ENCODE measurements at places on chromosomes 13 and 19. TPM values are rescaled to one million over a fixed set of nuclear protein-coding genes. Genes with fewer than 3 reads are reported as not detected.

GRCh38 chr13:111852725-111853518, 214.0 kb upstream of the SOX1 start:
- DNase-seq = peak; percentile 63

The SBK2 gene
- total RNA-seq = 2.0 TPM

- no peak for DNase-seq
Measured at GRCh38 chr13:109255141-109255856, 531.1 kb downstream of the IRS2 start.

The S1PR4 gene
- 1.2 TPM for total RNA-seq

The TUBA3C gene
- not detected for total RNA-seq

The KL gene
- total RNA-seq = 1.9 TPM

DNA sequence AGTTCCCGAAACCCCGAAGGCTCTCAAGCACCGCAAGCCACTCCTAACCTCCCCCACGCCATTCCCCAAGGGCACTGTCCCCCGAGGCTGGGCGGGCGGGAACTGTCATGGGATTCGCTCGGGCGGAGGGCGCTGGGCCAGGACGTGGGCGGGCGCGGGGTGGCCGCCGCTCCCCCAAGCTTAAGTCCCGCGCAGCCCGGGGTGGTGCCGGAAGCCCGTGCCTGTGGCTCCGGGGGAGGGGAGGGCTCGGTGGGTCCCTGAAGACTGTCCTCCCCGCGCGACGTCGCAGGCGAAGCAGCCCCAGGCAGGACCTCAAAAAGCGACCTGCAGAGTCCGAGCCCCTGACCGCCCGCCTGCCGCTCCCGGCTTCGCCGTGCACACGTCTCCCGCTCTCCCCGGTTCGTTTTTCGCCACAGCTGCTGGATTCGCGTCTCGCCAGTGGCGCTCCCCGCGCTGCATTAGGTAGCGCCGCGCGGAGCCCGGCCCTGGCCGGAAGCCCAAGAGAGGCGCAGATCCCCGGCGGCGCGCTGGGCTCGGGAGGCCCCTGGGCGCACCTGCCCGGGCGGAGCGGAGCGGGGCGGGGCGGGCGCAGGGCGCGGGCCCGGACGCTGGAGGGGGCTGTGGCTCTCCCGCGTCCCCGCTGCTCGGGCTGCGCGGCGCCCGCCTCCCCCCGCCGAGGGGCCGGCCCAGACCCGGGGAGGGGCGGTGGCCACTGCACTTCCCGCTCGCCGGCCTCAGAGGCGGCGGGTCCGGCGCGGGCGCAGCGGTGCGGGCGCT, at the start of gene FARP1:
Gene FARP1 (plus strand): TSS at position 715 of the 777 bp plus-strand sequence. CDS start 70,149 bp downstream, outside the sequence.
- DNase-seq = peak; percentile 80

DNA sequence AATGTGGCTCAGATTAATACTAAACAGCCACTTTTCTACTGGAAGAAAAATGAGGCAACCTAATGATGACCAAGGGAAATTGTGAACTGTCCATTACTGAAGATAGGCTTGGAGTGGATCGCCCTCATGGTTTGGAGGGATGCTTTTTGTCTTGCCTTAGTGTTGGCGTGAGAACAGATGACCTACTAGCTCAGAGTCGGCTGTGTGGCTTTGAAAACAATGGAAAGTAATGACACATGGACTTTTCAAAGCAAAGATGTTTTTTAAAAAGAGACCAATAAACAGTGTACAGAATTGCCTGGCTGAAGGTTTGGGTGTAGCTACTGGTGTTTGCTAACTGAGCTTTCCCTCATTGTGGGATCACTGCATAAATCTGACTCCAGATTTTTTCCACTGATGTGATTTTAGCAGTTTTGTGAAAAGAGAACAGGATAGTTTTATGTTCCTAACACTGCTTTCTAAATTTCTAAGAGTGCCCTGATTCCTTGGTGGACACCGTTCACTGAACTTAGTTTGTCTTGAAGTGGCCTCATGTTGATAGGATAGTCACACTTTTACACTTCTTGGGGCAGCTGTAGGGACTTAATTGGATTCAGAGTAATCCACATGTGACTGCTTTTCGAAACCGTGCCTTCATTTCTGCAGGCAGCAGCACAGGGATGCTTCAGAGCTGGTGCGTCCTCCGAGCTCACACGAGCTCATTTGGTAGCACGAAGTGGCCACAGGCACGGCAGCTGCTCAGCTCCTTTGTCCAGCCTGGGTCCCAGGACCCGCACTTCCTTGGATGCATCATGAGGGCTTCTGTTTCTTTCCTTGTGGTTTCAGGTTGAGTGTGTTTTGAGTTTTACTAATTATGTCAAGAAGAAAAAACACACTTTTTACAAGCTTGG, 4.3 kb downstream of the CEBPG start:
- no peak for DNase-seq

The C19orf33 gene
- 2.0 TPM for total RNA-seq

The SHANK1 gene
- 1.3 TPM for total RNA-seq

DNA sequence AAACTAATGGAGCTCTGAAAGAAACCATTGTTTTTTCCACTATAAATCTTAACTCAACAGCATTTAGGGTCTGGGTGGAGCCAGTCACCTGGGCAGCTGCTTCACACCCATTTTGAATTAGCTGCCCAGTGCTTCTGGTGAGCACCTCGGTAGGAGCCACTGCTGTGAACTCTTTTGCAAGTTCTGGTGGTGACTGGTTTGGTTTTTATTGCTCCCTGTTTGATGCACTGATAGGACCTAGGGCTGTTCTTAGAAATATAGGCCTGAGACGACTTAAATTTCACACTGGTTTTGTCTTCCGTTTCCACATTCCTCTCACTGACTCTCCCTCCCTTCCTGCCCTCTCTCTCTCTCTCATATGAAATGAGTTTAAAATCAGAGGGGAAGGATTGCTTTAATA, 103.9 kb downstream of the GGACT start:
- no peak for DNase-seq
